ENCODE measurements at places on chromosomes 7 and 10.

DNA sequence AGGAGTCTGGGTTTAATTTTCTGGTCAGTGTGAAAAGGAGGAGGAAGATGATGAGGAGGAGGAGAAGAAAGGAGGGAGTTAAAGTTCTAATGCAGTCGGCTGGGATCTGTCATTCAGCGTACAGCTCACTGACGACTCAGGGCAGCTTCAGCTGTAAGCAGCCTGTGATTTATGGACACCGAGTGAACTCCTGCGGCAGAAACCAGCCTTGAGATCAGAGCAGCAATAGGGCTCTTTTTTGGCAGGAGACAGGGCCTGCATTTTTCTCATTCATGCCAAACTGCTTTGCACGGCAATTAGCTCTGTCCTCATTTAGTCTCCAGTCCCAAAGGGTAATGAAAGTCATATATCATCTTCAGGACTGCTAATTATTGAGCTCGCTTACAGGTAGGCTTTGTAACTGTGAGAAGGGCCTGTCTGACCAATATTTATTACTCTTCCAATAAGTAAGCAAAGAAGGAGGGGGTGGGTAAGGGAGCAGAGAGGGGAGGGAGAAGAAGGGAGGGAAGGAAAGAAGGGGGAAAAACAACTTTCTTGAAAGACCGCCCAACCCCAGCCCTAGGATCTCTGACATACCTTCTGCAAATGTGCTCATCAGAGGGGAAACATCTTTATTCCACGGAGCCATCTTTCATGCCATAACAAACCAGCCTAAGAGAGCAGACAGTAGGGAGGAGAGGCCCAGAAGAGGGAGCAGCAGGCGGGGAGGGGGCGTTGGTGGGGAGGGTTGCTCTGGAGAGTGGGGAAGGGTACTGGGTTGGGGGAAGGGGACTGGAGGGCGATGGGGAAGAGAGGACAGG lies 48.1 kb upstream of the COMTD1 start:
- DNase-seq: peak; percentile 33

DNA sequence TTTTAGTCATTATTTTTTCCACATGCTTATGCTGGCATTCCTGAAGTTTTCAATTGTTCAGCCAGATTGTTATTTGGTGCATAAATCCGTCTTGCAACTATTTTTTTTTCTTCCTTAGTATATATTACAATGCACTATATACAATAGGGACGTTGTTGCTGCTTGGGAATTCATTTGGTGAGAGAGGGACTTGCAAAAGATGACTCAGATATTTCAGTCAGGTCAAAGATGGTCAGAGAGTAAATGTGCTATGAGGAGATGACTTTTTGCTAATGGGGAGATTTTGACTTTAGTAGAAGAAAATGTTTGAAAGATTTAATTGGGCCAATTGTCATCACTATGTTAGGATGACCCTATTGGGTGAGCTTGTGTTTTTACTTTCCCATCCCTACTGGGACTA lies 348.4 kb upstream of the MTPN start:
- no peak for DNase-seq

DNA sequence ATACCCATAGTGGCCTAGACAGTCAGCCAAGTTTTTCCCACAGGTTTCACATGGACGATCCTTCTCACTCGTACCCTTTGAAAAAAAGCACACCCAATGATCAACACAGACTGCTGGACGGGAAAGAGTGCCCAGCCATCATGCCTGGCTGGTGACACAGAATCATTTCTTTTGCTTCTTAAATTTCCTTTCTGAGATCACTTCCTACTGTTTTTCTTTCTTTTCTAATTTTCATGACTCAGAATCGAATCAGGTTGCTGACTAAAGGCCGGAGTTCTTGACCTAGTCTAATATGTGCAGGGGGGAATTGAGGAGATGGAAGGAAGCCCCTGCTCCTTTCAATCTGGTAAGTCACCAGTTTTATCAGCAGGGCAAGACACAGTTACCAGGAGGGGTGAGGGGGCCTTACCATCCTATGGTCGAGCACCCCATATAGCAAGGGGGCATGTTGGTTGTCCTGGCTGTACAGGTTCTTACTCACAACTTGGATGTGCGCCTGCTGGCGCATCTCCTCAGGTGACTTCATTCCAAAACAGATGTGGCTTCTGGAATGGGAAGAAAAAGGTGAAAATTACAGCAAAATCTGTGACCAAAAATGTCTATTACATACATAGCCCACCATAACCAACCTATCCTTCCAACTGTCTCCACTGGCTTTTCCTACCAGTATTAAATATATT lies 3.5 kb downstream of the POLR3A start:
- peak; percentile 69 for DNase-seq

GRCh38 chr10:58175990-58176900 lies 91.4 kb downstream of the IPMK start:
- peak; percentile 17 for DNase-seq

GRCh38 chr7:22781230-22781711 lies 41.4 kb downstream of the TOMM7 start:
- peak; percentile 93 for DNase-seq

DNA sequence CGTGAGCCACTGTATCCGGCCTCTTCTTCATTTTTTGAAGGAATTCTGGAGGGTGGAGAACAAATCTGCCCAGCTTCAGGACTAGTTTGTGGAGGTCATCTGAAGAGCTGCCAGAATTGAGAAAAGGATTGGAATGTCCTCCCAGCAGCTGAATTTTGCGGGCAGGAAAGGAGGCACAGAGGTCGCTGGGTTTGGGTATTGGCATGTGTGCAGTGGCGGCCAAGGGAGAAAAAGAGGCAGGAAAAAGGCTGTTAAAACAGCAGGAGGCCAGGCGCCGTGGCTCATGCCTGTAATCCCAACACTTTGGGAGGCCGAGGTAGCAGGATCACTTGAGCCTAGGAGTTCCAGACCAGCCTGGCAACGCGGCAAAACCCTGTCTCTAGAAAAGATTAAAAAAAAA lies 80.4 kb downstream of the HIP1 start:
- DNase-seq: peak; percentile 71

DNA sequence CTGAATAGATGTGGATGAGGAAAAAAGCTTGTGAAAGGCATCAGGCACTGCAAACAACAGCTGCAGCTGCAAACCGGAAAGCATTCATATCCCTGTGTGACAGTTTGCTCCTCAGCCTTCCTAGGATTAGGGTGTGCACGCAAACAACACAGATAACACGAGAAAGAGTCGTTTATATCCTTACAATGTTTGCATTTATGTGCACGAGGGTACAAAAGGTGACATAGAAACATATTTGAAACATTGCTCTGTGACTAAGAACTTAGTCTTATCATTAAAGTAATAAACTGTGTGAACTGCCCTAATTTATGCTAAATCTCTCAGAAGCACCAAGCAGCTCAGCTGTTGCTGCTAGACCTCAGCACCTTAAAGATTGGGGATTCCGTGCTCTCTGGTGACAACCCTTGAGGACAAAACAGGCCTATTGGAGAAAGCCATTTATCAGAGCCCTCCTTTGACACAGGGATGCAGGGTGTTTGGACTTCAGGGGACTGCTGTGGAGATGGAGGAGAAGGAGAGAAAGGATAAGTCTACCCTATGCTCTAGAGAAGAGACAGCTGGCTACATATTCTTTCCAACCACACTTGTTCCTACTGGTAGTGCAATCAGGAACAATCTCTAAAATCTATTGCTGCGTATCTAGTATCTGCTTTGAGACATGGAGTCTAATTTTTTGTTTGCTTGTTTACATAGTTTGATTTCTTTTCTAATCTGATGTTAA lies 176.2 kb downstream of the GNAT3 start:
- DNase-seq: no peak

- peak; percentile 45 for DNase-seq
Measured at GRCh38 chr7:128841921-128842673, 11.9 kb downstream of the FLNC start.

DNA sequence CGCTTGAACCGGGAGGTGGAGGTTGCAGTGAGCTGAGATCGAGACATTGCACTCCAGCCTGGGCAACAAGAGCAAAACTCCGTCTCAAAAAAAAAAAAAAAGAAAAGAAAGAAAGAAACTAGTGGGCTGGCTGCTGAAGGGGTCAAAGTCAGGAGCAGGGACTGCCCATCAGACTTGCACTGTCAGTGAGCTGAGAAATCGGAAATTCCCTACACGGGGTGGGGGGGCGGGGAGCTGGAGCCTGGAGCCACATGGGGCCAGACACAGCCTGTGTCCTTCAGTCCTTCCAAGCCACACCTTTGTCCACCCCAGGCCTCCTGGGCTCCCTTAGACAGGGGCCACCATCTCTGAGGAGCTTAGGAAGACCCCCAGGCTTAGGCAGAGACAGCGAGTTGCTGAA lies 34.5 kb downstream of the SRRM3 start:
- DNase-seq: no peak

GRCh38 chr10:59177031-59177797 lies 771 bp downstream of the PHYHIPL start:
- DNase-seq: peak; percentile 54

- DNase-seq: peak; percentile 75
Measured at GRCh38 chr10:51109801-51110533, 35.7 kb downstream of the PRKG1 start.

- peak; percentile 94 for DNase-seq
Measured at GRCh38 chr7:106660862-106661720, at the start of gene CCDC71L. Gene CCDC71L, minus strand, starts transcription at chr7:106661158. Its CDS starts 262 bp downstream, at chr7:106660896.

DNA sequence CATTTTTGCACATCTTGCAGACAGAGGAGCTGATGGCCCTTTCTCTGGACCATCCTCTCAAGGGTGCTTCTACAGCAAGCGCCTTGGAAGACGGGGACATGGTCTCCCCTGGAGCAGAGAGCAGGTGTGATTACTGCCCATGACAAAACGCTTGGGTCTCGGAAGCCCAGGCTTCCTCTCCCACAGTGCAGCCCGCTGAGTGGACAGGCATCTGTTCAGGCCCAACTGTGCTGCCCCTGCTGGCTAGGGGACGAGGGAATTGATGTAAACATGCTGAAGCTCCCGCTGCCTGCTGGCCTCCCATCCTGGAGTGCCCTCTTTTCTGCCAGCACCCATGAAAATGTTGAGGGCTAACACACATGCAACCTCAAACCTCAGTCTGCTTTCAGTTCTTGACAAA lies 14.3 kb downstream of the IL15RA start:
- DNase-seq: no peak

- DNase-seq: no peak
Measured at GRCh38 chr7:143073556-143073955, 21.4 kb downstream of the OR6V1 start.

DNA sequence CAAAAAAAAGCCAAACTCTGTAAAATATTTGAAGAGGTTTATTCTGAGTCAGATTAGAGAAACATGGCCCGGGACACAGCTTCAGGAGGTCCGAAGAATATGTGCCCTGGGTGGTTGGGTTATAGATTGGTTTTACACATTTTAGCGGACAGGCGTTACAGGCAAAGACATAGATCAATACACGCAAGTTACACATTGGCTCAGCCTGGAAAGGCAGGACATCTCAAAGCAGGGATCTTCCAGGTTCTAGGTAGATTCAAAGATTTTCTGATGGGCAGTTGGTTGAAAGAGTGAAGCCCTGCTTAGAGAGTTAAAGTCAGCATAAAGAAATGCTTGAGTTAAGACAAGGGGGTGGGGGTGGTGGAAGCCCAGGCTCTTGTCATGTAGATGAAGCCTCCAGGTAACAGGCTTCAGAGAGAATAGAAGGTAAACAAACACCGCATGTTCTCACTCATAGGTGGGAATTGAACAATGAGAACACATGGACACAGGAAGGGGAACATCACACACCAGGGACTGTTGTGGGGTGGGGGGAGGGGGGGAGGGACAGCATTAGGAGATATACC lies 464.3 kb upstream of the ADARB2 start:
- DNase-seq: no peak

DNA sequence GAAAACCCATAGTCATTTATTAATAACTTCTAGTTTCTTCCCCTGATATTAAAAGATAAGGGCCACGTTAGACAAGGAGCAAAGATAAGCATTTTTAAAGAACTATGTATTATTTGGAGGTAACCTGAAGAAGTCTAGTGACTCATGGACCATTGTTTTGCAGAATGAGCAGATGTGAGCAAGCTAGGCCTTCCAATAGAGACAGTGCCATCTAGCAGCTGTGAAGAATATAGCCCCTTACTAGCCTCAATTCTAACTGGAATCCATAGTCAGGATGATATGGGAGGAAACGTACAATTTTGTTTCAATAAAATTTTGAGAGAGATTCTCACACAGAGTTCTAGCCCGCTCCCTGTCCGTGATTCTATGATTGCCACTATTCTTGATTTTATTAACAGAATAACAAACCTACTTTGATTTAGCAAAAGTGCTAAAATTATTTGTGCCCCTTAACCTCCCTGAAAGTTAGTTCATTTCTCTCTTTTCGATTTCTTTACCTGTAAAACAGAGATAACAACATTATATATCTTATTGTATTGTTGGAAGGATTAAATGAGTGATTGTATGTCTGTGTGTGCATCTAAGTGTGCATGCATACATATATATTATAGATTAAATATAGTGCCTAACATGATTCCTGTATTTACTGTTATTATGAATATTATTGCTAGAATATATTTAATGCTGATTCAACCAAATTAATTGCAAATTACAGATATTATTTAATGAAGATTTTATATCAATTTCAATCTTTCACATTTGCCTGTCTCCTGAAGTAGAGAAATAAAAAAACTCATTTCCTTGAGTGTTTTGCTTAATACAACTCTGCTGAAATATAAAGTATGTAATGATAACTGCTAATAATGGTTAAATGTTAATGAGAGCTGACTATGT lies 22.7 kb downstream of the FAM237B start:
- DNase-seq: peak; percentile 65

GRCh38 chr7:73715648-73716317 lies 3.7 kb downstream of the STX1A start:
- peak; percentile 96 for DNase-seq

GRCh38 chr10:30366351-30366750 lies 17.3 kb upstream of the MTPAP start:
- DNase-seq: no peak

DNA sequence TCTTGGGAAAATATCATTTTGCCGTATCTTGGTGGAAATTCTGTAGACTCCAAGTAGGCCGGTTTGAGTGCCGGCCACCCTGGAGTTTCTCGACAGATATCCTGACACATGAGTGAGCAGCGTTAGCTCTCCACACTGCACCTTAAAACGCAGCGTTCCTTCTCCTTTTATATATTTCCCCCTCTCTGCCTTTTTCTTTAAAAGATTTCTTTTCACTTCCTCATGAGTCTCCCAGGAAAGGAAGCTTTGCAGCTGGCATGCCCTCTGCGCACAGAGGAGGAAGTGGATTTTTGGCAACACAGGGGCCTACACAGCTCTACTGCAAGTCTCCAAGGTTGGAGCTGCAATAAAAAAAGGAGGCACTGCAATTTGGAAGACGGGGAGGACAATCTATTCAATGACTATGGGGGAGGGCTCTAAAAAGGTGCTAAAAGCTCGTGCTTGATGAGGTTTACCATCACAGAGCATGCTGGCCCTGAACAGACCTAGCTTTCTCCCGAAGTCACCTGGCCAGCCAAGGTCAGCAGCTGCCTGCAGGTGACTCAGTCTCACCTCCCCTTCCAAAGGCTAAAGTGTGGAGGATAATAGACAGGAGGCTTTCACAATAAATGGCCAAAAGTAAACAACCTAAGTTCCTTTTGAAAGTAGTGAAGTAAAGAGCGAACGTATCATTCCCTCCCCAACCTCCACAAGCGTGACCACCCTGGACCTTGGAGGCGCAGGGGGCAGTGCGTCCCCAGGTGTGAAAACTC lies 252.8 kb downstream of the ZMYND11 start:
- no peak for DNase-seq

- peak; percentile 50 for DNase-seq
Measured at GRCh38 chr10:119205894-119206602, 1.3 kb upstream of the GRK5 start.
